ENCODE measurements at places on chromosomes 3 and 15.

DNA sequence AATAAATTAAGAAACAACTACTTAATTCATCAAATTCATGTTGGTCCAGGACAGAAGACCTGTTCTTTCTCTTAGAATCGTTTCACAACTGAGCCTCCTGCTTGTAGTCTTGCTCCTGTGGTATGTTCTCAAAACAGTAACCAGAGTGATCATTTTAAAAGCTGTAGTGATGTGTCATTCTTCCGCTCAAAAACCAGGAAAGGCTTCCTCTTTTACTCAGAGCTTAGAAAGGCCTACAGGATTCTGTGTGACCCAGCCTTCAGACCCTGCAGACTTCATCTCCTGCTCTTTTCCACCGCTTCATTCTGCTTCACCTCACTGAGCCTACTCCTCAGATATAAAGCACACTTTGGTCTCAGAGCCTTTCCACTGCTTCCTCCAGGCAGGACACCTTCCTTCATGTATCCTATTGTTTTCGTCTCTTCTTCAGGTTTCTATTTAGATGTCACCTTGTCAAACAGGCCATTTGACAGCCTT, 22.7 kb downstream of the ST6GAL1 start:
- no peak for DNase-seq

DNA sequence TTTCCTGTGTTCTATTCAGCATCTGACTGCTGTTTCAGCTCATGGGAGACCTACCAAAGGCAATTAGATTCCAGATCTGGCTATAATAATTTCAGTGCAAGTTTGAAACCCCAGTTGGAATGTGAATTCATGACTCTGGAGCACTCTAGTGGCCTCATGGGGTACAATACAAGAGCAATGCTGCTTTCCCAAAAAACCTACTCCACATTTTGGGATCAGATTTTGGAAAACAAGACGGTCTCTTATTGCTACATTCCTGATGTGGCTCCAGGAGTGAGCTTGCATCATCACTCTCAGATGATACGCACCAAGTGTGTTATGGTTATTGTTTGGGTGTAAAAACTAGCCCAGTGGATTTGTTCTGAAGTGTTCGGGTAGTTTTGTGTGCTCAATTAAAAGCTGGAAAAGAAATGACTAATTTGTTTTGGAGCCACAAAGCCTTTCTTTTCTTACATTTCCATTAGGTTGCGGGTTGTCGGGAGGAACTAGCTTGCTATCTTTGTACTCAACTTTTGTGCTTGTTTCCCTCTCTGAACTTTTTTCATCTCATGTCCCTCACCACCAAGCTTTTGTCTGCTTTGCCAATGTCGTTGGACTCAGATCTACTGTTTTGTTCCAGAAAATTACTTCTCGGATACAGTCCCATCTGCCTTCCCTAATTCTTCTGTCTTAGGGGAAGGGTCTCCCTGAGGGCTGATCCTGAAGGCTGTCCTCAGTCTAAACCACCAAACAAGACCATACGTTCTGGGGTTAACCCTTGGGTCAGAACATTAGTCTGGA, 272.1 kb downstream of the BBX start:
- DNase-seq, result no peak

GRCh38 chr3:63043631-63044030, 168.4 kb upstream of the CADPS start:
- DNase-seq, result no peak

GRCh38 chr15:63870043-63870394, 36.3 kb upstream of the HERC1 start:
- no peak for DNase-seq

- DNase-seq, result no peak
Measured at GRCh38 chr3:107589454-107589853, 66.7 kb downstream of the BBX start.

GRCh38 chr3:161310649-161311423, 60.5 kb downstream of the SPTSSB start:
- DNase-seq, result peak; percentile 30

GRCh38 chr3:194537732-194538247, 51.0 kb upstream of the ATP13A3 start:
- no peak for DNase-seq

GRCh38 chr15:94840794-94841783, 609.7 kb downstream of the MCTP2 start:
- DNase-seq, result no peak

DNA sequence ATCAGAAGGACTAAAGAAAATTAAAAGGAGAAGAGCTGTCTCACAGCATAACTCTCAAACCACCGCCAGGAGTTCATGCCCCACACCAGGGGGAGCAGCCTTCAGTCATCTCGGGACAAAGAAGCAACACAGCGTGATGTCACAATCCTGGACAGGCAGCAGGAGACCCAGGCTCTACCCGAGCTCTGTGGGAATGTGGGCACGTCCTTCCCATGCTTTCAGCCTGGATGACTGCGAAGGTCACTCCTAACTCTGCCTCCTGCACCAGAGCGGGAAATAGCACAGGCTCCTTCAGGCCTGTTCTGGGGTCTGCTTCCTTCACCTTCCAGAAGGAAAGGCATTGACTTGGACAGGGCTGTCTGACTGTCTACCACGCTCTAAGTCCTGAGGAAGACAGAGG, 31.3 kb downstream of the NOX5 start:
- no peak for DNase-seq

GRCh38 chr3:197482001-197482400, 73.8 kb downstream of the BDH1 start:
- DNase-seq, result no peak

DNA sequence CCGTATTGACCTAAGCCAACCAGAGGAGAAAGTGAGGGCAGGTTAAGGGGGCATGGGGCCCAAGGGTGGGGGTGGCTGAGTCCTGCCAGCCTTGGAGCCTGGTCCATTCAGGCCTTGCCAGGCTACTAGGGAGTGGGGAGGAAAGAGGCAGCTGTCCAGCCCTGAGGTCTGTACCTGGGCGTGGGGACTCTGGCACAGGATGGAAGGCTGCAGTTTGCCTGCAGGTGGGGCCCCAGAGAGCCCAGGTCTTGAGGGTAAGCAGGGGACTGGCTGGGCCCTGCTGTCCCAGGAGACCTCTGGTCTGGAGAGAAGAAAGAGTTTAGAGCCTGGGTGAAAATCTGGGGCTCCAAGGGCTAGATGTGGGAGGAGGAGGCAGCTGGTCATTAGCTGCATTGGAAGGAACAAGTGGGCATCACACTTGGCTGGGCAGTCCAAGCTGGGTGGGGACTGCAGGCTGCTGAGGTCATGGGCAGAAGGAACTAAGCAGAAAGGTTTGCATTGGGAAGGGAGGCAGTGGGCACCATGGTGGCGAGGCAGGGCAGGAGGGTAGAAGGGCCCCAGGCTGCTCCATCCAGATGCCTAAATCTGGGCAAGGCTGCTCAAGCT, 108.4 kb downstream of the OXNAD1 start:
- DNase-seq, result no peak

DNA sequence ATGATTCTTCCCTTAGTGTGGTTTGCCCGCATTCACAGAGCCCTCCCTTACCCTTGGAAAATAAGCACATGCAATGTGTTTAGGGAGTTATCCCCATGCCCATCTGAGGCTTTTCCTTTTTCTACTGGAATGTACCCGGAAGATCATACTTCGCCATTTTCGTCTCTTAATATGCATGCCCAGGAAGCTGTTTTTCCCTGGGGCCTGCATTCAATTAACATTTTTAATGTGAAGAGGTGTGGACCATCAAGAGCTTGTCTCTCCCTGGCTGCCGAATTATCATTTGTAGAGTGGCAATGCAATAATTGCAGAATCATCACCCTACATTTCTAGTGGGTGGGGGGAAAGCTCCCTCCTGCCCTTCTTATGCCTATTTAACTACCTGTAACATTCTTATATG, 976.3 kb downstream of the DIPK2A start:
- DNase-seq, result no peak

GRCh38 chr3:196666001-196666867, 26.7 kb downstream of the NRROS start:
- no peak for DNase-seq

DNA sequence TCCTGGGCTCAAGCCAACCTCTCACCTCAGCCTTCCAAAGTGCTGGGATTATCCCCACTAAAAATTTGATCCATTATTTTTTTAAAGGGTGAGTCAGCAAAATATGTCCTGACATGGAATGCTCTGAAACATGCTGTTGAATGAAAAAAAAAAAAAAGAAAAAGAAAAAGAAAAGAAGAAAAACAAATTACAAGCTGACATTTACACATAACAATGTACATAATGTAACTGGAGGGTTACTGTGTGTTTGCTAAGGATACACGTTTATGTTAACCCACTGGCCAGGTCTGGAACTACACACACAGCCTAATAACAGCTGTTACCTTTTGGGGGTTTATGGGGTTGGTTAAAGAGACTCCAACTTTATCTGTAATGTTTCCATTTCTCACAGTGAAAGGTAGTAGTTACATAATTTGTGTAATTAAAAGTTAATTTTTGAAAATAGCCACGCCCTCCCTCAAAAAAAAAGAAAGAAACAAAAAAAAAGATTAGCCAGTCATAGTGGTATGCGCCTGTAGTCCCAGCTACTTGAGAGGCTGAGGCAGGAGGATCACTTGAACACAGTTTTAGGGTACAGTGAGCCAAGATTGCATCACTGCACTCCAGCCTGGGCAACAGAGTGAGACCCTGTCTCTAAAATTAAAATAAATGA, 3.1 kb upstream of the MESP2 start:
- DNase-seq, result no peak

GRCh38 chr3:28569357-28569756, 220.7 kb upstream of the AZI2 start:
- no peak for DNase-seq

DNA sequence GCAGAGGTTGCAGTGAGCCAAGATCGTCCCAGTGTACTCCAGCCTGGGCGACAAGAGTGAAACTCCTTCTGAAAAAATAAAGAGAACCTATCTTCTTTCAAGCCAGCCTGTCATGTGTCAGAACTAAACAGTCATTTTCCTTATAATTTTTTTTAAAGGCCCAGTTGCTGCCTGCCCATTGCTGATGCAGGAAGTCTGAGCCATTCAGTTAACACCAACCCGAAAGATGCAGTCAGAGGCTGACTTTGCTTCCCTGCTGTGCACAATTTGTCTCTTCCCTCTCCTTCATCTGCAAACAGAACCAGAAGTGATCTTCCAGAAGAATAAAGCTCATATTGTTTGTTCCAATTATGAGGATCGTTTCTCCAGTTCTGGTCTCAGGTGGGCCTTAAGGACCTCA, 220.6 kb downstream of the SLCO3A1 start:
- DNase-seq, result no peak

GRCh38 chr3:177521305-177521704, 324.0 kb upstream of the TBL1XR1 start:
- no peak for DNase-seq

DNA sequence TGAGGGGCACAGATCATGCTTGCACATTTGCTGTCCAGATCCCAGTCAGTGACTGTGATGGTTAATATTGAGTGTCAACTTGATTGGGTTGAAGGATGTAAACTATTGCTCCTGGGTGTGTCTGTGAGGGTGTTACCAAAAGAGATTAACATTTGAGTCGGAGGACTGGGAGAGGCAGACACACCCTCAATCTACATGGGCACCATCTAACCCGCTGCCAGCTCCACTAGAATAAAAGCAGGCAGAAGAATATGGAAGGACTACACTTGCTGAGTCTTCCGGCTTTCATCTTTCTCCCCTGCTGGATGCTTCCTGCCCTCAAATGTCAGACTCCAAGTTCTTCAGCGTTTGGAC, 5.1 kb downstream of the GP9 start:
- no peak for DNase-seq

- DNase-seq, result no peak
Measured at GRCh38 chr3:122469659-122470058, 45.1 kb downstream of the KPNA1 start.

DNA sequence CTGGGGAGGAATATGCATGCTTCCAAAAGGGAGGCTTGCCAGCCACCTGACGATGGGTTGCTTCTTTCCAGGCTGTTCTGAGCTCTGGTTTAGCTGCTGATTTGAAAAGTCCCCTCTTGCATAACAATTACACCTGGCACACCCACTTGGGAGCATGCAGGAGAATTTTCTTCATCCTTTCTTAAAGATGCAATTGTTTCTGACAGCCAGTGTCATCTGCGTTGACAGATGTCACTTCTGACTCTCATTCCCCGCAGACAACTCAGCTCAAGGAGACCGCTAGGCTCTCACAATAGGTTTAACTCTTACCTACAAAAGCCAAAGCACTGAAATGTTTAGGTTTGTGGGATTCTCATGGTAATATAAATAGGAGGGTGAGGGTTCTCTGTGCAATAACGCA, 185.6 kb upstream of the SYNPR start:
- no peak for DNase-seq

GRCh38 chr3:145188079-145188770, 972.8 kb downstream of the PLOD2 start:
- no peak for DNase-seq

DNA sequence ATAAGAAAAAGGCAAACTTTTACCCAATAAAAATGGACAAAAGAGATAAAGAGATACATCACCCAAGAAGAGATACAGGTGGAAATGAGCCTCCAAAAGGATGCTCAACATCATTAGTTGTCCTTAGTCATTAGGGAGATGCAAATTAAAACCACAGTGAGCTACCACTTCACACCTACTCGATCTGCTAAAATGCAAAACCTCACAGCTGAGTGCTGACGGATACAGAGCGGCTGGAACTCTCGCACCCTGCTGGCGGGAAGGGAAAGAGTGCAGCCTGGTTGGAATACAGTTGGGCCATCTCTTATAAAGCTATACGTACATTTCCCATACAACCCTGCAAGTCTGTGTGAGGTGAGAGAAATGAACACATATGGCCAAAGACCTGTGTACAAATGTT, 78.5 kb upstream of the PRR20G start:
- no peak for DNase-seq

DNA sequence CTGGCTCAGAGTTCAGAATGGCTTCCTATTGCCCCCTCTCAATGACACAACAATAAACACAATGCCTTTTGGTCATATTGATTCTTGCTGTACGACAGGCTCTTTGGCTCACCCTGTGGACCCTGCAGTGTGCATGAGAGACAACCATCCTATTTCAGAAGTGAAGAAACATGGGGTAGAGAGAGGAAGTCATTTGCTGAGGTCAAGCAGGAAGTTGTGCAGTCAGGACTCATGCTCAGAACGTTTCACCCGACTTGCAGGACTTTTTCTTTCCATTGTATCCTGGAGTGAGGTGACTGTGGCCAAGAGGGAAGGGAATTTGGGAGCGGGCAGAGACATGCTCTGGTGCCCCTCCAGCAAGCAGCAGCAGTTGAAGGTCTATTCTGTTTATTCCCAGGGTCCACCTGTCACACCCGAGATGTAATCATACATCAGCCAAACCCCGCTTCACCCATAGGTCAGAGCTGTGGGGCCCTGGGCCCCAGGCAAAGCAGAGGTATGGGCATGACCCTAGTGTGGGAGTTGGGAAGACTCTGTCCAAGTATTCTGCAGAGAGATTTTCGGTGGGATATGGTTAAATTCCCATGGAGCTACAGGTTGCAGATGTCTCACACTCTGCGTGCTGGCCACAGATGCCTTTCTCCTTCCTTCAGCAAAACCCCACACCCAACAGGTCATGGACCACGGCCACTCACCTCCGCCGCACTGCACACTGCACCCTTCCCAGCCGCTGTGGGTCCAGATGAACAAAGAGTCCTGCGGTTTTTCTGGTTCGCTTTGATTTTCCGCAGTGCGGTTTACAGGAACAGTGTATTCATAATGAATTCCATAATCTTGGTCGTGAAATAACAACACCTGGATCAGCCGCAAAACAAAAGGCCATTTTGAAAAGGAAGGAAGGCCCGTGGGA, 290.6 kb downstream of the ADAMTS17 start:
- no peak for DNase-seq

GRCh38 chr3:47250309-47251060, 32.1 kb downstream of the KIF9 start:
- DNase-seq, result no peak

Data from activated T-cell treated with anti-CD3 and anti-CD28 coated beads for 48 hours (primary cell).